ENCODE measurements at places on chromosomes 16 and 17. TPM values are rescaled to one million over a fixed set of nuclear protein-coding genes. Genes with fewer than 3 reads are reported as not detected.

GRCh38 chr17:12994341-12995074 lies 23.3 kb downstream of the ELAC2 start:
- no peak for DNase-seq

- DNase-seq: peak; percentile 80
These were observed 787 bp downstream of the CDH11 start for GRCh38 chr16:65120831-65121721.

Gene NOXO1
- not detected for total RNA-seq

DNA sequence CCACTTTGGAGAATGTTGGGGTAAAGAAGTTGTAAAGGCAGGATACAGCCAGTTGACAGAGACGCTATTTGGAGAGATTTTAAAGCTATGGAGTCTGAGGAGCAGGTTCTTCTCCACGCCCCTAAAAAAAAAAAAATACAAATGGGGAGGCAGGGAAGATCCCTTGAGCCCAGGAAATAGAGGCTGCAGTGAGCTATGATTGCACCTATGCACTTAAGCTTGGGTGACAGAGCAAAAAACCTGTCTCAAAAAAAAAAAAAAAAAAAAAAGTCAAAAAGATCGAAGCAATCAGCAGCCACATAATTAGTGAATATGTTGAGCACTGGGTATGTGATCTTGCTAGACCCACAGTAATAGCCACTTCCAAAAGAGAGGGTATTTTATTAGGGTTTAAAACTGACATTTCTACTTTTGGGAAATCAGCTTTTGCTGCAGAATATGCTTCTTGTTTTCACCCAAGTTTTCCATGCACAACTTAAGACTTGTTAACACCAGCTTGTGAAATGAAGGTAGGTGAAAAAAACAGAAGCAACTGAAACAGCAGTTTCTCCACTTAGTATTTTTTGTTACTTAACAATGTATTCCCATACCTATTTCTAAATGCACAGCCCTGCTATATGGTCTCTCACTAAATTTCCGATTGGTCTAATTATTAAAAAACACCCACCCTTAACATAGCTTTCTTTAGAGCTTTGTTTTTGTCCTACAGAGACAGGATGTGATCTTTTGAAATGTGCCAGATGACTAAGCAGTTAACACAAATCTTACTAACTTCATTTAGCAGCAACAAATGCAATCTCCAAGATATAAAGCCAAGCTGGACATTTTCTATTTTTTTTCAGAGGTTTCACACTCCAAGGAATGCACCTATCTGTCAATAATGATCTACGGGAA lies 2.5 kb upstream of the ARL6IP1 start:
- no peak for DNase-seq

DNA sequence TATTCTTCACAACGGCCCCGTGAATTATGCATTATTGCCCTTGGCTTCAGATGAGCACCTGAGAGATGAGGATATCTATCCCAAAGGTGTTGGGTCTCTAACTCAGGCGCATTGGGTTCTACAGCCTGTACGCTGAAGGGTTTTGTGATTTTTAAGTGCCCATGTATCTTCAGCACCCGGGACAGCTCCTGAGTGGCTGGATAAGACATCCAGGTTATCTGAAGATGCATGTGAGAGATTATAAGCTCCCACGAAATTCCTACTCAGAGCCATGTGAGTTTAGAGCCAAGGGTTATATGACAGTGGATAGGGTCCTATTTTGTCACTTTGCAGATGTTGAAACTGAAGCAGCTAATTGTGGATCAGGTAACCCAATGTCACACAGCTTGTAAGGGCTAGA lies 612.3 kb upstream of the EEF2KMT start:
- peak; percentile 85 for DNase-seq

Gene RAMP2
- 5.1 TPM for total RNA-seq

DNA sequence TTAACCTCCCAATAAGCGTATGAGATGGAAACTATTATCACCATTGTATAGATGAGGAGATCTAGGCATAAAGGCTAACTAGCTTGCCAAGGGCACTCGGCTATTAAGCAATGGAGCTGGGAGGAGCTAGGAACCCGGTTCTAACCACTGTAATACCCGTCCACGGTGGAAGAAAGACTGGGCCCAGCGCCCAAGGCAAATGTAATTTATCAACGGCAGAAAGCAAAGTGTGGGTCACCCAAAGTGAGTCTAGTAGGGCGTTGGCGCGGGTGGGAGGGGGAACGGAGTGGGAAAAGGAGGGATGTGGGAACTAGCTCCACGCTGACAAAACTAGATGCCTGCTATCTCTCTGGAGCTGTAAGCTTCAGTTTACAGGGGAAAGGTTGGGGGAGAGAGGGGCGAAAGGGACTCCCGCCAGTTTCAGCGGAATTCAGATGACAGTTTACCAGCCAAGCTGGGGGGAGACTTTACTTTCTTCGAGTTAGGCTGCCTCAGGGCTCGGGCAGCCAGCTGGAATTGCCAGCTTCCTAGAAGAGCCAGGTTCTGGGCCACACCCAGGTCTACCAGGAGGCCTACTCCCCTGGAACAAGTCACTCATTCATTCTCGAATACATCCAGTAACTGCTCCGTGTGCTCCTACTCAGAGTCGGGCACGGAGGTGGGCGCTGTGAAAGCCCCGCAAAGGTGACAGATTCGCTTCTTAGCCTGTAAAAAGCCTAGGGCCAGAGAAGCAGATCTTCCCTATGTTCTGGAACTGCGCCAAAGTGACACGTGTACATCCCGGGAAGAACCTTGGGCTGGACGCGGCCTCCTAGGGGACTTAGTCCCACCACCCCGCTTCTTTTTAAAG lies 837 bp downstream of the LRRC59 start:
- DNase-seq: peak; percentile 62

DNA sequence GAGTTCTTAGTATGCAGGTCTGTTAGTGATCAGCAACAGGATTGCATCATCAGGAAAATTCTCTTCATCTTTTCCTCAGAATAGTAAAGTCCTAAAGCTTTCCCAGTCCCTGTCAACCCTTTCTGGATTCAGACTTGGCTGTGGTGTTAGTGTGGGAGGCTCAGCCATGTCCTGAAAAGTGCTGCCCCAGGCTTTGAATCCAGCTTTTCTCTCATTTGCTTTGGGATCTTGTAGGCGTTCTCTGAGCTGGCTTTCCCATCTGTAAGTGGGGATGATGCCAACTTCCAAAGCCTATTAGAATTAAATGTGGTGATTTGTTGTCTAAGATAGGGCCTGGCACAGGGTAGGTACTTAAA lies 3.0 kb downstream of the ALKBH5 start:
- DNase-seq: no peak

GRCh38 chr17:77548967-77549366 lies 408.2 kb downstream of the SEC14L1 start:
- DNase-seq: no peak

DNA sequence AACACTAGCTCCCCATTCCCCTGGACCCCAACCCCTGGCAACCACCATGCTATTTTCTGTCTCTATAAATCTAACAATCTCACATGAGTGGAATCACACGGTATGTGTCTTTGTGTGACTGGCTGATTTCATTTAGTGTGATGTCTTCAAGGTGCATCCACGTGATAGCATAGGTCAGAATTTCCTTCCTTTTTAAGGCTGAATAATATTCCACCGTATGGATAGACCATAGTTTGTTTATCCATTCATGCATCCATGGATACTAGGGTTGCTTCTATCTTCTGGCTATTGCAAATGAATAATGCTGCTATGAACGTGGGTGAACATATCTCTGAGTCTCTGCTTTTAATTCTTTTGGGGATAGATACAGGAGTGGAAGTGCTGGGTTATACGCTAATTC lies 43.9 kb downstream of the TMEM235 start:
- no peak for DNase-seq
